ENCODE measurements at places on chromosomes 1 and 21.

DNA sequence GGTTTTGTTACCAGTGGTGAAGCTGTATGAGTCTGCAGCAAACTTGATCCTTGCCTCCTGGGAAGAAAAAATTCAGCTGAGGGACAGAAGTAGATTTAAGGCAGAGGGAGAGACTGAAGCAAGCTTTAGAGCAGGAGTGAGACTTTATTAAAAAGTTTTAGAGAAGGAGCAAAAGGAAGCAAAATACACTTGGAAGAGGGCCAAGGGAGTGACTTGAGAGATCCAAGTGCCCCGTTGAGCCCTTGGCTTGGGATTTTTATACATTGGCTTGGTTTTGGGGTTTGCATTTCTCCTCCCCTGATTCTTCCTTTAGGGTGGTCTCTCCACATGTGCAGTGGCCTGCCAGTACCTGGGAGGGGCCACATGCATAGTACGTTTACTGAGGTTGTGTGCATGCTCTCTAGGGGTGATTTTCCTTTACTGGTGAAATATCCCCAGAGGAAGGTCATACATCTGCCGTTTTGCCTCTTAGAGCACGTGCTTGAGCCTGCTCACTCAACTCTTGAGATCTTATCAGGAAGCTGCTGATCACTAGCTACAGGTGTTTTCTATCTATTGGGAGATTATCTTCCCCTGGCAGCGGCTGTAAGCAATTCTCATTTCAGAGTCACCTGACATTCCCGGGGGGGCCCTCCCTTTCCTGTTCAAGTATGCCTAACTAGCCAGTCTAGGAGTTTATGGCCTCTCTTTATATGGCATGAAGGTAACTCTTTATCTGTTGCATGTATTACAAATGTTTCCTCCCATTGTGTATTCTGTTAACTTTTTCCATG is 20.3 kb downstream of the FASLG start:
- no peaks in the 10 kb centered on the region for H3K36me3 ChIP-seq
- H3K27me3 ChIP-seq, result peaks cover 1% of the 10 kb centered on the region
- no peak overlapping the region for H3K27ac ChIP-seq
- no peak overlapping the region for H3K4me3 ChIP-seq
- H3K4me1 ChIP-seq, result peaks cover 2% of the 10 kb centered on the region

DNA sequence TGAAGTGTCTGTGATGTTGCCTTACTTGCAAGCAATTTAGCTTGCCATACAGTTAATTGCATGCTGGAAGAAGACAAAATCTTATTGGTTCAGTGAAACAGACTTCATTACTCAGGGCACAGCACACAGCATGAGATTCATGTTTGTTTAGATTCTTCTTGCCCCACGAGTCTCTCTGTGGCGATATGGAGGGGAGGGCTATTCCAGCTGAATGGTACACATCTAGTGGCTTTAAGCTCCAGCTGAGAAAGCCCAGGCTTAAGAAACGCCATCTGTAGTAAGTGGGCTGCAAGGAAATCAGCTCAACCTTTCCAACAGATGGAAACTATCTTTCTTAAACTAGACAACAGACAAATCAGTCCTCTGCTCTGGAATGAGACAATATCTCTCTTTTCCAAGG is 1022.0 kb downstream of the NCAM2 start:
- no peak overlapping the region for H3K4me3 ChIP-seq
- no peaks in the 10 kb centered on the region for H3K36me3 ChIP-seq
- H3K27ac ChIP-seq, result no peak overlapping the region
- H3K27me3 ChIP-seq, result no peaks in the 10 kb centered on the region

- H3K4me1 ChIP-seq, result no peaks in the 10 kb centered on the region
- H3K4me3 ChIP-seq, result no peak overlapping the region
- no peak overlapping the region for H3K27ac ChIP-seq
- no peaks in the 10 kb centered on the region for H3K36me3 ChIP-seq
- no peak for DNase-seq
Observed at GRCh38 chr1:94068999-94069918, 51.7 kb downstream of the ABCA4 start.

GRCh38 chr1:155083052-155083541 is 4.5 kb downstream of the EFNA3 start:
- H3K27me3 ChIP-seq, result peaks cover 17% of the 10 kb centered on the region
- no peak overlapping the region for H3K27ac ChIP-seq
- peaks cover 36% of the 10 kb centered on the region for H3K4me1 ChIP-seq
- no peaks in the 10 kb centered on the region for H3K36me3 ChIP-seq
- peak overlapping the region; percentile 6 for H3K4me3 ChIP-seq

- H3K4me1 ChIP-seq, result no peaks in the 10 kb centered on the region
- H3K27me3 ChIP-seq, result no peaks in the 10 kb centered on the region
- no peak for DNase-seq
Observed at GRCh38 chr1:125087247-125087646, 3902.5 kb downstream of the SRGAP2C start.

DNA sequence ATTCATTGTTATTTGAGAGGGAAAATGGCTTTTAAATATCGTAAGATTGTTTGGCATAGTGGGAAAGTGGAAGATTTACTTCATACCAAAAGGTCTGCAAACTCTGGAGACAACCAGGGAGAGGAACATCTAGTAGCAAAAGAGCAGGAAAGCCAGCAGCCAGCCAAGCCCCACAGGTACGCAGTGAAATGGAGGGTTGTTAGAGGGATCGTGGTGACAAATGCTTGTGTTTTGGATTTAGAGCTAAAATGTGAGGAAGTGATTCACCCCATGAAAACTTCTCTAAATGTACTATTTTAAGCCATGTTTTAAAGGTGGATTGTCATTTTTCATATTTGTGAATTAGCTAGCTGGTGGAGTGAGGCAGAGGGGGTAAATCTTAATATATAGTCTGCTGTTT is 69.3 kb downstream of the RPS6KC1 start:
- H3K27me3 ChIP-seq, result no peaks in the 10 kb centered on the region
- H3K4me3 ChIP-seq, result no peak overlapping the region
- peaks cover 5% of the 10 kb centered on the region for H3K36me3 ChIP-seq
- peak overlapping the region; percentile 56 for H3K27ac ChIP-seq
- DNase-seq, result no peak

GRCh38 chr1:98002288-98002687 is 81.5 kb upstream of the DPYD start:
- H3K4me1 ChIP-seq, result no peaks in the 10 kb centered on the region
- H3K36me3 ChIP-seq, result no peaks in the 10 kb centered on the region
- H3K4me3 ChIP-seq, result no peak overlapping the region
- no peaks in the 10 kb centered on the region for H3K27me3 ChIP-seq
- no peak overlapping the region for H3K27ac ChIP-seq

- peak; percentile 75 for DNase-seq
- peaks cover 7% of the 10 kb centered on the region for H3K36me3 ChIP-seq
- H3K4me3 ChIP-seq, result peak within 1 kb of the TSS; percentile 89
Observed at GRCh38 chr1:205775015-205775716, at the start of gene RAB29. TSS of gene RAB29 (minus strand) at chr1:205775482. CDS start at chr1:205774956, 526 bp downstream.

DNA sequence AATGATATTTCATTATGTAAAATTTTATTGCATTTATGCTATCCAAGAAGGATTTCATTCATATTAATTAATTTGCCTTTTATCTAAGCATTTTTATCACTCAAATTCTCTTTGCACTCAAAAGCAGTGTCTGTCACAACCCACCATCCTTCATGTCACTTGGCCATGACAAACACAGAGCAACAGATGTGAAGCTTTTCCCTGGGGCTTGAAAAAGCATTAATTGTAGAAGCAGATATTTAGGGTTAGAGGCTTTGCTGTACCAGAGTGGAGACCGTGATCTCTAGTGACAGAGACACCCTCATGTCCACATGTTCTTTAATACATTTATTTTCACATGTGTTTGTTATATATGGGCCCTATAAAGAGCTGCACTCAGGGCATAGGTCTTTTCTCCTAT is 230.5 kb downstream of the SPATA17 start:
- no peak overlapping the region for H3K4me3 ChIP-seq
- no peaks in the 10 kb centered on the region for H3K27me3 ChIP-seq
- no peak for DNase-seq
- no peaks in the 10 kb centered on the region for H3K36me3 ChIP-seq
- H3K27ac ChIP-seq, result no peak overlapping the region

DNA sequence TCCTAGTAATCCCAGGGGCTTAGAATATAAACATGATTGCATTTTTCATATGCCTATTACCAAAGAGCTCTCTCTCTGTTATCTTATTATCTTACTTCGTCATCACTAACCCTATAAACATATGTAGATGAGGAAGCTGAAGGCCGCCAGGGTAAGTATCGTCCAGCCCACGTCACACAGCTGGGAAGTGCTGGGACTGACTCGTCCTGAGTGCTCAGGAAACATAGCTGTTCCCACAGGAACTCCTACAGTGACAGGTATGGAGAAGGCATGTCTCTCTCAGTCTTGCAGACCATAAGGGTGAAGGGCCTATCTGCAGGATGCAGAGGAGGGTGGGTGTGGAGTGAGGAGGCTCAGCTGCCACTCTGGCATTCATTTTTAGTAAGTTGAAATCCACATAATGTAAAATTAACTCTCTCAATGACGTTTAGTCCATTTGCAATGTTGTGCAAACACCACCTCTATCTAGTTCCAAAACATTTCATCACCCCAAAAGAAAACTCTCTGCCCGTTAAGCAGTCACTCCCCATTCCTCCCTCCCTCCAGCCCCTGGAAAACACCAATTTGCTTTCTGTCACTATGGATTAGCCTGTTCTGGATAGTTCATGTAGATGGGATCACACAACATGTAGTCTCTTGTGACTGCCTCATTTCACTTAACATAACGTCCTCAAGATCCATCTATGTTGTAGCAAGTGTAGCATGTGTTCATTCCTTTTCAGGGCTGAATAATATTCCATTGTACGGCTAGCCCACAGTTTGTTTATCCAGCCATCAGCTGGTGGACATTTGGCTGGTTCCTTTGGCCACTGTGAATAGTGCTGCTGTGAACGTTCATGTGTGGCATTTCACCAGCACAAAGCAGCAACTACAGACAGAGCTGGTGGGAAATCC is 68.3 kb downstream of the TCP10L start:
- H3K4me3 ChIP-seq, result no peak overlapping the region
- H3K36me3 ChIP-seq, result no peaks in the 10 kb centered on the region
- no peak overlapping the region for H3K27ac ChIP-seq

DNA sequence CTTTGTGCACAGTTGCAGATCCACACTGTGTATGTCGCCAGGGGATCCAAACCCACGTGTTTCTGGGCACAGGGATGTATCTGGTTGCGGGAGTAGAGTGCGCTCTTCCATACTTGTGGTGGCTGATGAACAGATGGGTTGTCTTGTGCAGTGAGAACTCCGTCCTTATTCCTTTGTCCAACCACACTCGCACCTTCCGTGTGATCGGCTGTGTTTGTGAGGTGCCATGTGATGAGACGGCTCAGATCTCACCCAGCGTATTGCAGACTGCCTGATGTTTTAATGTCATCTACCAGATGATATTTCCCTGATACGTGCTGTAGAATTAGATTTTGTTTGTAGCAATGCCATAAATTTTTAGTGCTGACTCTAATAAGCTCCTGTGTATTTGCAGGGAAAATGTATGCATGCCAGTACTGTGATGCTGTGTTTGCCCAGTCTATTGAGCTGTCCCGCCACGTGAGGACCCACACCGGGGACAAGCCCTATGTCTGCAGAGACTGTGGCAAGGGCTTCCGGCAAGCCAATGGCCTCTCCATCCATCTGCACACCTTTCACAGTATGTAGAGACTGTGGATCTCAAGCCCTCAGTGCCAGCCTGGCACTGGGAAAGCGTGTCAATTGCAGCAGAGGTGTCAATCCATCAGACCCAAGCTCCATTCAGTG is 46.2 kb upstream of the EPHA8 start:
- no peaks in the 10 kb centered on the region for H3K27me3 ChIP-seq
- no peak overlapping the region for H3K27ac ChIP-seq
- no peak for DNase-seq
- H3K36me3 ChIP-seq, result peaks cover 60% of the 10 kb centered on the region

- peak overlapping the region; percentile 90 for H3K4me3 ChIP-seq
- DNase-seq, result peak; percentile 43
- H3K27me3 ChIP-seq, result no peaks in the 10 kb centered on the region
- H3K36me3 ChIP-seq, result no peaks in the 10 kb centered on the region
- peaks cover 38% of the 10 kb centered on the region for H3K4me1 ChIP-seq
- H3K27ac ChIP-seq, result peak overlapping the region; percentile 95
Observed at GRCh38 chr1:3625151-3625907, 514 bp downstream of the TPRG1L start.

- no peaks in the 10 kb centered on the region for H3K36me3 ChIP-seq
- no peak overlapping the region for H3K27ac ChIP-seq
- no peak overlapping the region for H3K4me3 ChIP-seq
- H3K4me1 ChIP-seq, result no peaks in the 10 kb centered on the region
- DNase-seq, result no peak
Observed at GRCh38 chr1:58765006-58765405, 18.8 kb downstream of the JUN start.

- H3K27me3 ChIP-seq, result no peaks in the 10 kb centered on the region
- DNase-seq, result no peak
- H3K4me1 ChIP-seq, result peaks cover 25% of the 10 kb centered on the region
- peak overlapping the region; percentile 37 for H3K4me3 ChIP-seq
Observed at GRCh38 chr1:8512504-8512903, 194.6 kb downstream of the SLC45A1 start.

- H3K27me3 ChIP-seq, result no peaks in the 10 kb centered on the region
- no peak overlapping the region for H3K4me3 ChIP-seq
- H3K4me1 ChIP-seq, result peaks cover 5% of the 10 kb centered on the region
- no peak for DNase-seq
- H3K36me3 ChIP-seq, result peaks cover 7% of the 10 kb centered on the region
Observed at GRCh38 chr21:36835383-36835795, 131.1 kb downstream of the HLCS start.

- H3K27ac ChIP-seq, result peak within 1 kb of the TSS; percentile 66
- H3K4me1 ChIP-seq, result peaks cover 23% of the 10 kb centered on the region
- no peak for DNase-seq
- H3K4me3 ChIP-seq, result peak within 1 kb of the TSS; percentile 90
- H3K36me3 ChIP-seq, result peaks cover 3% of the 10 kb centered on the region
Observed at GRCh38 chr1:152036267-152037216, at the start of gene S100A11. TSS of gene S100A11 (minus strand) at chr1:152037004. CDS start at chr1:152036915, 89 bp downstream.

- H3K4me3 ChIP-seq, result no peak overlapping the region
- H3K27ac ChIP-seq, result no peak overlapping the region
- H3K36me3 ChIP-seq, result no peaks in the 10 kb centered on the region
- no peaks in the 10 kb centered on the region for H3K4me1 ChIP-seq
Observed at GRCh38 chr1:62390071-62390470, 46.8 kb upstream of the USP1 start.

- H3K27ac ChIP-seq, result no peak overlapping the region
- H3K4me3 ChIP-seq, result no peak overlapping the region
- H3K36me3 ChIP-seq, result peaks cover 27% of the 10 kb centered on the region
- no peaks in the 10 kb centered on the region for H3K27me3 ChIP-seq
- DNase-seq, result no peak
Observed at GRCh38 chr1:185139246-185139645, 17.5 kb downstream of the TRMT1L start.

DNA sequence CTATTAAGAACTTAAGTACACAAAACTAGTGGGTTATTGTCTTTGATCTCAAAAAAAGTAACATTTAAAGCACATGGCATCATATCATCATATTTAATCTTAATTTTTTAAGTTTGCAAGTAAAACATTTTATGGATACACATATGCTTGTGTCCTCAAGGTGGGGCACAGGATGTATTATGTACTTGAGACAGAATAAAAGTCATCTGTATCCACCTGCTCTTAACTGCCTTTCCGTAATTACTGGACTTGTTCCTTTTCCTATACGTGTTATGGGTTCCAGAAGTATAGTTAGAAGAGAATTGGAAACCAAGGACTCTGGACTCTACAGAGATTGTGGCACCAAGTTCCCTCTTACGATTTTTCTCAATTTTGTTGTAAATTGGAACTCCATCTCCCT is 79.4 kb downstream of the FCRL5 start:
- H3K4me1 ChIP-seq, result no peaks in the 10 kb centered on the region
- peaks cover 5% of the 10 kb centered on the region for H3K27me3 ChIP-seq
- H3K27ac ChIP-seq, result no peak overlapping the region
- no peak overlapping the region for H3K4me3 ChIP-seq
